Retina (tissue), 1 donor: ENCODE measurements at places on chromosomes 1 and 21.
A peak's percentile ranks its signal among the peaks of the same experiment; 100 is the strongest.

DNA sequence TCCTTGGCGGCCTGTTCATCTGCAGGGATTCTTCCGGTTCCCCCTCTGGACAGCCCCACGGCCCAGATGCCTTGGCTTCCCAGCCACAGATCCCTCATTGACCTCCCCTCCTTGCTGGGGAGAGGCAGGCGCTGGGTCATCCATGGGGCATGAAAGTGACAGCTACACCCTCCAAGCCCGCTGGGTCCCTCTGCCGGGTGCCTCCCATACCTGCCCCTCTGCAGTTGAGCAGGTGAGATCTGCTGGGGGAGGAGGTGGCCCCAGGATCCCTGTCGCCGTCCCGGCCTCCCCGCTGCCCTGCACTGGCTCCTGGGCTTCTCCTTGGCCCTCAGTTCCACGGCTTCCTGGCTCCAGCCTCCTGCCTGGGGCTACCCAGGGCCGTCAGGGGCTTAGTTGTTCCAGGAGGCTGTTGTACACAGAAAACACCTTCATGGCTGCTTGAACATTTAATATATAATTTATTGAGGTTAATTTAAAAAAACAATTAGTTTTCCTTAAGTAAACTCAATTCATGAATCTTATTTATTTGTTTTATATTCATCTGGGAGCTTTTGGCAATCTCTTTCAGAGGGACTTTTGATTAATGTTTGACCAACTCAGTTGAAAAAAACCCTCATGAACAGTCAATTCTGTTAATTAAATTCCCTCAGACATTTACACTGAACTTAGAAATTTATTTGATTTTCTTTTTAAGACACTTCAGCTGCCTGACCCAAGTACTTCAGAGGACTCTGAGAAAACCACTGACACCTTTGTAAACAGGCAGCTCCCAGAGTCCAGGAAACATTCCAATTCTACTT lies 67.6 kb upstream of the ABCG1 start:
- no peak for DNase-seq

DNA sequence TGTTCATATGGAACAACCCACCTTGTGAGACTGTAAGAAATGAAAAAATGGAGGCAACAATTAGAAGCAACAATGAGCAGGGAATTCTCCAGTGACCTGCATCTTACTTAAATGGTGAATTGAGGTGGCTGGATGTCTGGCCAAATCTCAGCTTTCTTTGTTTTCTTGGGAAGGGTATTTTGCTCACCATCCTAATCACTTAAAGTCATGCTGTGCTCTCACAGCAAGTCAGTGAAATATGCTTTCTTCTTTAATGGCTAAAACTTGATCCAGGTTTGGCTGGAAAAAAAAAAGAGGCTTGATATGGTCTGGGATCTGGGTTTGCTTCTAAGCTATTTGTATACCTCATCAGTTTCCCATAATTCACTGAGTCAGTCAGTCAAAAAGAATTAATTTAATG lies 124.8 kb downstream of the ESRRG start:
- no peak for DNase-seq

DNA sequence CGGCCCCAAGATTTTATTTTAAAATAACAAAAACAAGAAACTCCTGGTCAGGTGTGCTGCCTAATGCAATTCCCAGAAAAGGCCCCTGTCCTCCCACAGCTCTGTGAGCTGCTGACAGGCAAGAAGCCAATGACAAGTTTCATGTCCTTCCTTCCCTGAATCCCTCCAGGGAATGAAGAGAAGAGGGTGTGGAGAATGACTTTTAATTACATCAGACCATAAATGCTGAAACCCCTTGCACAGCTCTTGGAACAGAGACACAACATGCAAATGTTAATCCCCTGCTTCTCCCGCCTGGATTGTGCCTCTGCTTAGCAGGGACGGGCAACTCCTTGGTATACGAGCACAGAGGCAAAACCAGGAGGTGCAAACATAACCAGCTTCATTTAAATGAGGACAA lies 228.1 kb upstream of the CAMK1G start:
- DNase-seq, result no peak

- DNase-seq, result peak; percentile 42
Observed at GRCh38 chr1:229781453-229781852, 155.4 kb downstream of the URB2 start.

DNA sequence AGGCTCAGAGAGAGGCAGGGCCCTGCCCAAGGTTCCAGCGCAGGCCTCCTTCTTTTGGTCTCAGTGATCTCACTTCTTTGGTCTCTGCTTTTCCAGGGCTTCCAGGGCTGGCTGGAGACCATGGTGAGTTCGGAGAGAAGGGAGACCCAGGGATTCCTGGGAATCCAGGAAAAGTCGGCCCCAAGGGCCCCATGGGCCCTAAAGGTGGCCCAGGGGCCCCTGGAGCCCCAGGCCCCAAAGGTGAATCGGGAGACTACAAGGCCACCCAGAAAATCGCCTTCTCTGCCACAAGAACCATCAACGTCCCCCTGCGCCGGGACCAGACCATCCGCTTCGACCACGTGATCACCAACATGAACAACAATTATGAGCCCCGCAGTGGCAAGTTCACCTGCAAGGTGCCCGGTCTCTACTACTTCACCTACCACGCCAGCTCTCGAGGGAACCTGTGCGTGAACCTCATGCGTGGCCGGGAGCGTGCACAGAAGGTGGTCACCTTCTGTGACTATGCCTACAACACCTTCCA lies 7.7 kb downstream of the C1QB start:
- DNase-seq, result no peak

GRCh38 chr1:244353551-244354091 lies 98.1 kb downstream of the ADSS2 start:
- DNase-seq, result no peak

GRCh38 chr1:22889213-22889827 lies 83.3 kb downstream of the LACTBL1 start:
- peak; percentile 41 for DNase-seq

DNA sequence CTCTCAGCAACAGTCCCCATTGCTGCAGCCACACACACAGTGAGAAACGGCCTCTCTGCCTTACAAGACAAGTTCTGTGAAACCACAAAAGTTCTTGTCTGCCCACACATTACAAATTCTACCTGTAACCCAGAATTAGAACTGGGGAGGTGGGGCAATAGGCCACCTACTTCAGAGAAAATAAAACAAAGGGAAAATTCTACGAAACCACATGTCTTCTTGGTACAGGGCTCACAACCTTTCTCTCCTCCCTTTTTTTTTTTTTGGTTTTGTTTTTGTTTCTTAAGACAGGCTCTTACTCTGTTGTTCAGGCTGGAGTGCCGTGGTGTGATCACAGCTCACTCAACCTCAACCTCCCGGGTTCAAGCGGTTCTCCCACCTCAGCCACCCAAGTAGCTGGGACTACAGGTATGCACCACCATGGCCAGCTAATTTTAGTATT lies 30.2 kb downstream of the LPAR3 start:
- DNase-seq, result no peak

DNA sequence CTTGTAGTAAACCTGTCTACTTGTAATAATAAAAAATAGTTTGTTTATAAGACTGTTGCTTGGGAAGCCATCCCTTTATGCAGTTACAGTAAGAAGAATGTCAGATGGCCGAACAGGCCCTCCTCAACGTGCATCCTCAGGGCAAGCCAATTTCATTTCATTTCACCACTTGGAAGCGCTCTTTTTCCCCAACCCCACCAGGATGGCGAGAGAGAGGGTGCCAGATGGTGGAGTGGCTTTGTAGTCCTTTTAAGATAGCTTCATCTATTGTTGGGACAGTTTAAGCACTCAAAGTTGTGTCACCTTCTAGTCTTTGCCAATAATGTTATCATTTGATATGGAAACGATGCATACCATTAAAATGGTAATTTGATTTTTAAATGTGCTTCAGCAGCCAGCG lies 356.3 kb upstream of the CAMK1G start:
- no peak for DNase-seq

- DNase-seq, result no peak
Observed at GRCh38 chr1:211581526-211581925, 2.6 kb upstream of the SLC30A1 start.

DNA sequence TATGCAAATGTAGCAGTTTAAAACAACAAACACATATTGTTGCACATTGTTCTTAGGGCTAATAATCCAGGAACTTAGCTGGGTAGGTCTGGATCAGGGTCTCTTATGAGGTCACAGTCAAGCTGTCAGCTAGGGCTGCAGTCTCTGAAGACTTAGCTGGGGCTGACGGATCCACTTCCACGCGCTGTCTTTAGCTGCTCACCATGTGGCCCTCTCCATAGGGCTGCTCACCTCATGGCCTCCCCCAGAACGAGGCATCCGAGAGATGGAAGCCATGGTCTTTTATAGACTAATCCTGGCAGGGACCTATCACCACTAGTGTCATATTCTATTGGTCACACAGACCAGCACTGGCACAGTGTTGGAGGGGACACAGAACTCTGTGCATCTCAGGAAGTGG lies 8.7 kb upstream of the OXCT2 start:
- DNase-seq, result no peak

GRCh38 chr1:16913181-16913832 lies 8.4 kb upstream of the CROCC start:
- DNase-seq, result no peak

- no peak for DNase-seq
Observed at GRCh38 chr1:207407655-207408260, 46.4 kb upstream of the CR2 start.

DNA sequence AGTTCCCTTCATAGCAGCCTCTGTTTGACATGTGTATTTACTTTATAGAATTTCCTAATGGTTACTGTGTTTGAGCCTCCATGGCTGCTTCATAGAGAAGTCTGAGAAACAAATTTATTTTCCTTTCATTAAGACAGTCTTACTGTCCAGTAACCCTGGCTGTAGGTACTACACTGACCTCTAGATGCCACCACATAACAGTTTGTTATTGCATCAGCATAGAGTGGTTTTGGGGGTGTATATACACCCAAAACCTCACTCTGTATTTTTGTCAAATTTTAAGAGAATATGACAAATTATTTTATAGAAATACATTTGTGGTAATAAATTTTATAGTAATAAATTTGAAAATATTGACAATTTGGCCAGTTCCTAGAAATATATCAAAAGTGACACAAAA lies 57.3 kb downstream of the OBSCN start:
- DNase-seq, result no peak

DNA sequence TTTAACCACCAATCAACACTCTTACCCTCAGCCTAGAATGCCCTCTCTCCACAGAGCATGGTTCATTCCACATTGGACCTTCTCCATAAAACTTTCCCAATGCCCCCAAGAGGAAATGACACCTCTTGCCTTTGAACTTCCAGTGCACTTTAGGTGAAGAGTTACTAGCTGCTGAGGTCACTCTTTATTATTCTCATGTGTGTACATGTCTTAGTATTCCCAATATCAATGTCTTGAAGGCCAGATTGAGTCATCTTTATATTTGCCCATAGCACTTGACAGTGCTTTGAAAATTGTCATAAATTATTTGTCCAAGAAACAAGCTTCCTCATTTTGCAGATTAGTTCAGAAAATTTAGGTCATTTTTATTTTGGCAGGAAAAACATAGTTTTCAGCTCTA lies 8.1 kb upstream of the DNASE2B start:
- DNase-seq, result no peak

DNA sequence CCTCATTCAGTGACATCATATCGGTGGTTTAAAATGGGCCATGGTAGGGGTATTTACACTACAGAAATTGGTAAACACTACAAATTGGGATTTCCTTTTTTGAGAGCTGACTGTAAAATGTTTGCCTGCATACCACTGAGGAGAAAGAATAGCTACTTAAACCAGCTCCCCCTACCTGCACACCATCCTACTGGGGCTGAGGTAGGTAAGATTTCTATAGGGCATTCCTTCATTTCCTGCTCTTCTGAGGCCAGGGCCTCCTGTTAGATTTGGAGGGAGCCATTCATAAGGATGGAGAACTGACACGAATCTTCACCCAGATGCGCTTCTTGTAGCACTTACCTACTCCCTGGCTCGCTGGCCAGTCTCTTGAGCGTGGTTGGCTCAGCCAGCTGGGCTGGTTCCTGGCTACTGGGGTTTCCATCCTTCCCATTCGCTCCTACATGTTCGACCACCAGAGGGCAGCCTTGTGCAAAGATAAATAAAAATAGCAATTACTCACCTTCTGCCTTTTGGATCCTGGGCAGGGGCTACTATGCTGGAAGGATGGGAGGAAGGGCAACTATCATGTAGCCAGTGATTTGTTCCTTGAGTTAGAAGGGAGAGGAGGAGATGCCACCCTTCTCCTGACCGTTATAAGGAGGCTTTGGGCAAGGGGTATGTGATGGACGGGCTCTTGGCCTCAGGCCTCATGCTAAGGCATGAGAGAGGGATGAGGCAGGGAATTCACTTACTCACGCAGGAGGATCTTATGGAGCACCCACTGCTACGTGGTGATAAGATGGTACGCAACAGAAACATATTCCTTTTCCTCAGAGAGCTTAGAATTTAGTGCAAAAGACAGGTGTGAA lies 10.7 kb downstream of the OPTC start:
- peak; percentile 85 for DNase-seq

DNA sequence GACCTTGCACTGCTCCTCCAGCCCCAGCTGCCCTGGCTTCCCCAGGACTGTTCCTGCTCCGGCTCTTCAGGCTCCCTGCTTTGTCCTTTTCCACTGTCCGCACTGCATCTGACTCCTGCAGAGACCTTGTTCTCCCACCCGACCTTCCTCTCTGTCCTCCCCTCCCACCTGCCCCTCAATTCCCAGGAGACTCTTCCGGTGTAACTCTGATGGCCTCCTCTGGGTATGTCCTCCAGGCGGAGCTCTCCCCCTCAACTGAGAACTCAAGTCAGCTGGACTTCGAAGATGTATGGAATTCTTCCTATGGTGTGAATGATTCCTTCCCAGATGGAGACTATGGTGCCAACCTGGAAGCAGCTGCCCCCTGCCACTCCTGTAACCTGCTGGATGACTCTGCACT lies 550 bp downstream of the ACKR1 start:
- DNase-seq, result peak; percentile 40

GRCh38 chr1:173175514-173176145 lies 31.5 kb downstream of the TNFSF4 start:
- no peak for DNase-seq
